ENCODE measurements at places on chromosomes 3 and 15.
A peak's percentile ranks its signal among the peaks of the same experiment; 100 is the strongest.

GRCh38 chr3:186622651-186623310, 9.9 kb downstream of the AHSG start:
- DNase-seq, result no peak

- DNase-seq, result no peak
These were observed 36.9 kb downstream of the PLS1 start for GRCh38 chr3:142633073-142633472.

GRCh38 chr3:45870099-45870498, 16.2 kb upstream of the CCR9 start:
- DNase-seq, result no peak

GRCh38 chr15:78450285-78450858, 12.4 kb downstream of the IREB2 start:
- DNase-seq, result no peak

DNA sequence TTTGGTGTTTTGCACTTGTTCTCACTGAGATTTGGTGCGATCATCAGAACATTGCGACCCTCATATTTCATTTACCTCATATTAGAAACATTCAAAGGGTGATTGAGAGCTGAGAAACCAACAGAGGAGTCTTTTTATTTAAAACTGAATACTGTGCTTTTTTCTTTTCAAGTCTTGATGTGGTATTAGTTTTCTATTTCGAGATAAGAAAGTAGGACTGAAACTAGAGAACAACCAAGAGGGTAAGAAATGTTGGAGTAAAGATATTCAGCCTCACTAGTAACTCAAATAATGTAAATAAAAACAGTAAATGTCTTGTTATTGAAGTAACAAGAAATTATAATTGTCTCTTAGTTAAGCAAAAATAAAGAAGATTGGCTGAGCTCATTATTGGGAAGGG, 26.5 kb downstream of the EFHB start:
- DNase-seq, result no peak

- no peak for DNase-seq
These were observed 7.9 kb upstream of the FURIN start for GRCh38 chr15:90860450-90860849.

GRCh38 chr15:27574541-27575054, 524.5 kb downstream of the OCA2 start:
- DNase-seq, result no peak

GRCh38 chr3:179589143-179589542, 15.3 kb downstream of the MRPL47 start:
- no peak for DNase-seq

DNA sequence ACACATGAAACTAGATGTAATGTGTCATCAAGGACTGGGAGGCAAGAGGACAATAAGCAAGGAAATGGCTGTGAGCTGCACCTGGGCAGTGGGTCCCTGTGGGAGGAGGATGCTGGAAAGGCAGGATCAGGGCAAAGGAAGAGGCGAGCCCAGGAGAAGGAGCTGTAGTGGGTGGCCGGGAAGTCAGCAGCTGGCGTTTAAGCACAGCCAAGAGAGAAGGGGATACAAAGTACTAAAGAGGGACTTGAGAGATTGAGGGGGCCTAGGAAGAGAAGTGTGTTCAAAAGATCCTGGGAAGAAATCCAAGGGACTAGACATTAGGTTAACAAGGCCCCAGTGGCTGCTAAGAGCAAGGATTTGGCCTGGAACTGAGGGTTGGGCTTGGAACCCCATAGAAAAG, 188.5 kb upstream of the SLC24A5 start:
- DNase-seq, result no peak

DNA sequence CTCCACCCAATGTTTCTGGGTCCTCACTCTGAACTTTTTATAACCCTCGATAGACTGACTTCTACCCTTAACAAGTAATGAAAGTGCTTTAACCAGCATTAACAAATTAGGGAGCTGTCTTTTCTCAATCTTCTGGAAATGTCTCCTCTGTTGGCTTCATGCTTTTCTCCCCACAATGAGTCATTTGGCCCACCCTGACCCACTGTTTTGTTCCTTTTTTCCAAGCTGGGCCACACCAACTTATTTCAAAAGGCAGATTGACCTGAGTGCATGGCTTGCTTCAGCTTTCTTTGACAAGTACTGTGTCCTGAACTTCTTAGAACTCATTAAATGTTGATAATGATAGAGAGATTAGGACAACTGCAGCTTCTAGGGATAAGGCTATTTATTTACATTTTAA, 199.6 kb upstream of the SEMA6D start:
- DNase-seq, result no peak

GRCh38 chr15:55846116-55846707, 103.3 kb upstream of the PRTG start:
- DNase-seq, result no peak

DNA sequence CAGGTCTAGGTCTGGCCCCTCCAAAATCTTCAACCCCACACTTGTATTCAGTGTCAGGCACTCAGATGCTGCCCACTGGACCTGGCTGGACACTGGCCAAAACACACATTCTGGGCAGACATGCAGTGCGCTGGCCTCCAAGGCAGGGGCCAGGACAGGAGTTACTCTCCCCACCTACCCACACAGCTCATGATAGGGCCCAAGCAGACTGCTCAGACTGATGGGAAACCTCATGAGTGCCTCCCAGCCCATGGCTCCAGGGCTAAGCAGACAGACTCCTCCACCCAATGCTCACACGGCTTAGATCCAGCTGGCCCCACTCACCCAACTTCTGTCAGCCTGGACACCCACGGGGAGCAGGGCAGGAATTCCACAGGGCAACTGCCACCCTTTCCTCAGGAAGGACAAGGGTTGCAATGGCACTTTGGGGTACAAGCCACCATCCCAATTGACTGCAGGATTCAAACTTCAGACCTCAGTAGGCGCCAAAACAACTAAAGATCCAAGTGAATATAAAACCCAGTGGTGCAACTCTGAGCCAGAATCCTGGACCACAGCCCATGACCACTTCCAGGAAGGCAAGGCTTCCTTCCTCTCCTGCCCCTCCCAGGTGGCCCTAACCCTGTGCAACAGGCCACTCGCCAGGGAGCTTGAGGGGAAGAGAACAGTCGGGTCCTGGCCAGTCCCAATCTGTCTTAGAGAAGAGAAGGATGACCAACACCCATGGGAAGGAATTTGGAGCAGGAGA, 1.4 kb downstream of the LTF start:
- DNase-seq, result peak; percentile 72

GRCh38 chr3:139772539-139773500, 95.0 kb upstream of the NMNAT3 start:
- no peak for DNase-seq

- no peak for DNase-seq
These were observed 23.1 kb downstream of the FGD5 start for GRCh38 chr3:14841836-14842235.

- DNase-seq, result peak; percentile 90
These were observed 17.6 kb upstream of the CCDC174 start for GRCh38 chr3:14633819-14634424.

DNA sequence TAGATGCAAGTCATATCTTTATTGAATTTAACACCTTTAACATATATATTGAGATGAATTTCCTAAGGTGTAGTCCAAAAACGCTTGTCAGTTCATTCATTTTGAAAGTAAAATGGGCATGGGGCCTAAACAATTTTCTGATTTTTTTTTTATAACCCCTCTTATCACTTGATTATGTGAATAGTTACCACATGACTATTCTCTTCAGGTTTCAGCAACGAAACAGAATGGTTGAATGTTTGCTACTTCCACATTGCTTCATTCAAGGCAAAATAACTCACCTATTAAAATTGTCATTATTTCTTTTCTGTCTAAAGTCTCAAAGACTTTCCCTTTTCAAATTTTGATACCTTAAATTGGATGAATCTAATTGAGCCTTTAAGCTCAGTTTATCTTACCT, 96.4 kb downstream of the MBNL1 start:
- no peak for DNase-seq

DNA sequence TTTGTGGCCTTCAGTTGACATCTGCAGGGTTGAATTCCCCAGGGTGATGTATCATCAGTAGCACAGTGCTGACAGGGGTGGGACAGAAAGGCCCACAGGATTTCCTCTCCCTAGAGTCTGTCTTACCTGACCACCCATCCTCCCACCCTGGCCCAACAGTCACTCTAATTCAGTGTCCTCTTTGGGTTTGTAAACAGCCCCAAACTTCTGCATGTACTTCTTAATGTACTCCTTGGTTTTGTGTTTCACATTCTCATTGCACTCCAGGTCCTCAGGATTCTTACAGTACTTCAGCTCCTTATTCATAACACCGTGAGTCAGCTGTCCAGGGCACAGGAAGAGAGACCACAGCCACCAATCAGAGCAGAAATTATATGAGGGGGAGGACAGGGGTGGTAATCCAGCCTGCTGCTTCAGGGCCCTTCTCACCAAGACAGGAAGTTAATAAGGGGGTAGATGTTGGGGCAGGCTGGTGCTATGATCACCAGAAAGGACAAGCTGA, 37.5 kb downstream of the NBEAL2 start:
- no peak for DNase-seq

DNA sequence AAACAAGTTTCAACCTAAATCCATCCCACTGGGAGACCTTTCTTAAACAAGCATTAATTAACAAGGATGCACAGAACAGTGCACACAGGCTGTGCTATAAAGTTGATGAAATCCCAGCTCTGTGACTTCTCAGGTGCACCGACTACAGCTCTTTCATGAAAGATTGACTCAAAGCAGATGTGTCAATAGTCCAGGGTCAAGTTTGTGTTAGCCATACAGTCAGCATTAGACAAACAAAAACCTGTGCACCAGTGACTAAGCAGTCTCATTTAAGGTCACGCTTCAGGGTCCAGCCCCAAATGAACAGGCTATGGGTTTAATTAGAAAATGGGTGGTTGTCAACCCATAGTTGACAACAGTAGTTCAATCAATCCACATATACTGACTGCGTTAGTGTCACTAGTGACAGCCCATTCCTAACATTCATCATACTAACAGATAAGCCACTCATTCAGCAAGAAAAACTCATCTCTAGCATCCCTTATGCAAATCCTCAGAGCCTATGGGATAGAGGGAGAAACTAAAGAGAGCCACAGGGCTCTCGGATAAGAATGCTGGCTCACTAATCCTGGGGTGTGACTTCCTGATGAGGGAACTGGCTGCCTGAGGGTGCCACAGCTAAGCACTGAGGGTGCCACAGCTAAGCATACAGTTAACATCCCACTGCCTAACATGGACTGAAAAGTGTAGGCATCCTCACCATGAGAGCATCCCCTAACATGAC, 84.1 kb downstream of the WNT5A start:
- no peak for DNase-seq

GRCh38 chr3:153577059-153577736, 415.2 kb downstream of the RAP2B start:
- DNase-seq, result no peak

- DNase-seq, result peak; percentile 94
These were observed 15.6 kb upstream of the WNT7A start for GRCh38 chr3:13895155-13896105.

- no peak for DNase-seq
These were observed 48.7 kb downstream of the EIF3J start for GRCh38 chr15:44585633-44586032.

DNA sequence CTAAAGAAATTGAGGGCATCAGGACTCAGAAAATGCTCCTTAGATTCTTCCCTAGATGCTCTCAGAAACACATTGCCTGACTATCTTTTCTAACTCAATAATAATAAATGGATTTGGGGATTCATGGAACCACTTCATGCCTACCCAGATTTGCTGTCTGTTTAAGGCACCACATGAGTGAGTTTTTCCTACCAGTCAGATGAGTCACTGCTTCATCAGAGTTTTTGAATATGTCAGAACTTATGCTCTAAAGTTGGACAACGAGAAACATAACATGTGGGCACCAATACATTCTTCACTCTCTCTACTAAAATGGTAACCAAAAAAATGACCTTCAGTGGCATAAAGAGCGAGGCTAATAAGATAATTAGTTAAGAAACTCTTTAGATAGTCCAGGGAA, 1135.1 kb downstream of the TUSC7 start:
- DNase-seq, result no peak

- DNase-seq, result no peak
These were observed 50.9 kb upstream of the ARL6 start for GRCh38 chr3:97713634-97714033.

GRCh38 chr15:69308949-69309348, 10.2 kb downstream of the PAQR5 start:
- no peak for DNase-seq

- DNase-seq, result no peak
These were observed 142.5 kb downstream of the NR1I2 start for GRCh38 chr3:119924111-119925094.

All from Right ventricle myocardium inferior (tissue), 1 donor.